ENCODE measurements at places on chromosomes 2 and 18.

DNA sequence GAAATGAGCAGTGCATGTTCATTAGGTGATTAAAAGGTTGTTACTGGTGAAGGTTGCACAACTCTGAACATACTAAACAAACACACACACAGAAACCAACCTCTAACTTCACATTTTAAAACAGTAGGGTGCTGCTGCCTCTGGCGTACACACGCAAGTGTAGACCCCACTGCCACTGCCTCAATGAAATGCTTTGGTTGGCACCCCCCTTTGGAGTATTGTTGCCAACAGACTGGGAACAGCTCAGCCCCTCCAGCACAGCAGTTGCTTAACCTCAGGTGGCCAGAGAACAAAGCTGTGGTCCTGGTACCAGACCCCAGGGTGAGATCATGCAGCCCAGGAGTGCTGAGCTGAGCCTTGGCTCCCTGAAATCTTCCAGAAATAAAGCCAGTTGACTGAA, 138.6 kb downstream of the TMEM18 start:
- no peak for DNase-seq

- DNase-seq, result no peak
Measured at GRCh38 chr2:155830817-155831579, 501.5 kb downstream of the NR4A2 start.

GRCh38 chr2:9441556-9441955, 18.1 kb downstream of the CPSF3 start:
- DNase-seq, result no peak

DNA sequence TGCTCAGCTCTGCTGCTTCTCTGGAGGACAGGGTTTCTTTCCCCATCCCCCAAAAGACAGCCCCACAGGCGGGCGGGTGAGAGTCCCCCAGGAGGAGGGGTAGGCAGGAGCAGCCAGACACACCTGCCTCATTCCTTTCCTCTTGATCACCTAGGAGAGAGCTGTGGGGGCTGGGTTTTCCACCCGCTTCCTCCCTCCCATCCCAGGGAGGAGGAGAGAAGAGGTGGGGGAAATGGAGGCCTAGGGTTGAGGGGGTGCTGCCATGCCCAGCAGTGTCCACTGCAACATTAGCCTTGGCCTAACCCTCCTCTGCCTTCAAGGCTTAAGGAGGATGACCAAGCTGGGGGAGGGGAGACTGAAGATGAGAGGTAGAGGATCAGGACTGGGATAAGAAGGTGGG, 14.7 kb downstream of the WNT10A start:
- no peak for DNase-seq

Data from NCI-H2171 treated with DMSO at 0.1 percent for 48 hours (cell line).